ENCODE measurements at places on chromosomes 6 and 20.
A peak's percentile ranks its signal among the peaks of the same experiment; 100 is the strongest.

DNA sequence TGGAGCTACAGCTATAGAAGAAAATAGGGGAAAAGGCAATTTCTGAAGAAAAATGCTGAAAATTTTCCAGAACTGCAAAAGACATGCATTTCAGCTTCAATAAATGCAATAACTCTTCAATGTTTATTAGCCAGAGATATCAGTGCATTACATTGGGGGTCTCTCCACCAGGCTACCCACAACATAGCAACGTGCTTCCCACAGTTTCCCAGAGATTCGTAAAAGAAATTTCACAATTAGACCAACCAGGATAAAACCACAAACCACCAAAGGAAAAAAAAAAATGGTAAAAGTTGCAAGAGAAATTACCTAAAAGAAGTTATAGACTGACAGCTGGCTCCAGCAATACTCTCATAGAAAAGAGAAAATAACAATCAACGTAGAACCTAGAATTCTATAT, 16.0 kb downstream of the LY86 start:
- no peak for DNase-seq

DNA sequence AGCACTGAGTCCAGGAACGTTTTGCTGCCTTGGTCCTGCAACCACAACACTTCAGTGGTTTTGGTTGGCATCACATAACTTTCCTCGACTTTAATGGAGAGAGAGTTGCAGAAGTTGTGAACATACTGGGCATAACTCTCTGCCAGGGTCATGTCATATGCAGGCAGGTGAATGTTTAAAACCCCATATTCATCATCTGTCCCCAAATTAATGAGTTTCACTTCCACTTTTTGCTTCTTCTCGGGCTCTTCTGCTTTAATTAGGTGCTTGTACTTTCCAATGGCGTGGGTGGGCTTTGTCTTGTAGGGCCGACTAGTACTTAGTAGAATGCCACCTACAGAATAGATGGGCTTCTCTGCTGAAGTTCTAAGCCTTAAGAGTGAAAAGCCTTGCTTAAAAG, 45.2 kb upstream of the TFAP2A start:
- no peak for DNase-seq

GRCh38 chr20:63777614-63778013, 38.0 kb downstream of the SLC2A4RG start:
- no peak for DNase-seq

DNA sequence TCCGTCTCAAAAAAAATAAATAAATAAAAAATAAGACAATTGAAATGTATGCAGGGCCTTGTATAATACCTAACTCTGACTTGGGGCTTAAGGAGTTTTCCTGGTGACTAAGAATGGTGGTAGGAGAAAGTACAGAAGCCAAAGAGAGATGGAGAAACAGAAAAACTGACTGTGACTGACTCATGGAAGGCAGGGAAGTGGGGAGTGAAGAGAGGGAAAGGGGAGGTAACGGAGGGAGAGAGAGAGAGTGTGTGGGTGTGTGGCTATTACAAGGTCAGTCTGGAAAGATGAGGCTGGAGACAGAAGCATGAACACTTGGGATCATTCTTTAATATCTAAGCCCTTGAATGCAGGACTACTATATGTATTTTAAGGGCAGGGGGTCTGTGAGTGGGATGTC, 38.5 kb downstream of the SNRNP48 start:
- DNase-seq = no peak

DNA sequence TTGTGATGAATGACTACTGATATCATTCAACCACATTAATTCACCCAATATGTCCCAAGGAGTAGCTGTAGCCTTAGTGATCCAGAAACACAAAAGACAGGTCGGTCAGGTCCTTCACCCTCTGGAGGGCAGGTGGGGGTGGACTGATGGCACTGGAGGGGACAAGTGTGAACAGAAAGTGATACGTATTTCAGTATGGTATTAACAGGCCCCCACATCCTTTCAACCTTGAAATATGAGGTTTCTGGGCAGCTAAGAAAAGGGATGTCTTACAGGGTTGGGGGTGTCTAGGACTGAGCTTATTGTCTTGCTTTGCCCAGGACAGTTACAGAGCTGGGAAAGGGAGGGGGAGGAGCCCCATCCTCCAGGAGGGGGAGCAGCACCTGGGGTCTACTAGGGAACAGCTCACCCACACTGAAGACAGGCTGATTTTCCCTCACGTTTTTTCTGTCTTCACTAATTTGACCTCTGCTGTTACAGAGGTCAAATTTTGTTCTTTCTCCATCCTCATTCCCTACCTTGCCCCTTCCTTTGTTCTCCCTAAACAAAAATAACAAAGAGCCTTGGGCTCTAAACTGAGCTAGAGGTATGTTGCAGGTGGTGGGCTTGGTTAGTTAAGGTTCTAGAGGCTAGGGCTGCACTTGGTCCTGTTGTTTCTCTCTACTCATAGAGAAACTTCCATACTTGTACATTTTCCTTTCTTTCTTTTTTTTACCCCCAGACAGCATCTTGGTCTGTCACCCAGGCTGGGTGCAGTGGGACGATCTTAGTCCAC, 38.0 kb upstream of the EEF1A1 start:
- no peak for DNase-seq

DNA sequence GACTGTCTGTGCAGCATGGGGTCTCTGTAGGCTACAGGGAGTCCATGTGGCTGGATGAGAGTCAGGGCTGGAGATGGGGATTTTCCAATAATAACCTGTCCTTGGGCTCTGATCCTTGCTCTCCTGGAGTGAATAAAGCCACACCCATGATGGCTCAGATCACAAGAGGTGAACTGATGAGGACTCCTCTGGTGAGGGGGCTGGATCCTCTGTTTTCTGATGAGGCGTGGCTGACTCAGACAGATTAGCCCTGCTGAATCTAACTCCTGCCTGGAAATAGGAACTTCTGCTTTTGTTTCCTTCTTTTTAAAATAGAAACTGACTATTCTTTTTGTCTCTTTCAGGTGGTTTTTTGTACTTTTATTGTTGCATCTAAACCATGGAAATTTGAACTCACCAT, 27.0 kb downstream of the CST9L start:
- DNase-seq = no peak

DNA sequence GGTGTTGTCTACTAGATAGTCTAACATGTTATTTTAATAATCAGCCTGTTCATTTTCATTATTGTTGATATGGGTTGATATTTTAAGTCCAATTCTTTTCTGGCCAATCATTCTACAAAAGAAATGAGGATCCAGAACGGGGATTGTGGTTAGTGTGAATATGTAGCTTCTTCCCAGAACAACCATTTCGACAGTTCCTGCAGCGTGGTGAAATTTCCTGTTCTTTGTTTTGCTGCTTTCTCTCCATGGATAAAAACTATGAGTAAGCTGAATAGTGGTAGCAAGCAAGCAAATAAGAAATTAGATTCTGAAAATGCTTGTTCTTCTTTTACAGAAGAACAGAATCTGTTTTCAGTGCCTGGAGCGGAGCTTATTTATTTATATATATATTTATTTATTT, 65.5 kb upstream of the F13A1 start:
- DNase-seq = no peak

GRCh38 chr6:169070506-169071176, 183.0 kb downstream of the THBS2 start:
- DNase-seq = peak; percentile 95

DNA sequence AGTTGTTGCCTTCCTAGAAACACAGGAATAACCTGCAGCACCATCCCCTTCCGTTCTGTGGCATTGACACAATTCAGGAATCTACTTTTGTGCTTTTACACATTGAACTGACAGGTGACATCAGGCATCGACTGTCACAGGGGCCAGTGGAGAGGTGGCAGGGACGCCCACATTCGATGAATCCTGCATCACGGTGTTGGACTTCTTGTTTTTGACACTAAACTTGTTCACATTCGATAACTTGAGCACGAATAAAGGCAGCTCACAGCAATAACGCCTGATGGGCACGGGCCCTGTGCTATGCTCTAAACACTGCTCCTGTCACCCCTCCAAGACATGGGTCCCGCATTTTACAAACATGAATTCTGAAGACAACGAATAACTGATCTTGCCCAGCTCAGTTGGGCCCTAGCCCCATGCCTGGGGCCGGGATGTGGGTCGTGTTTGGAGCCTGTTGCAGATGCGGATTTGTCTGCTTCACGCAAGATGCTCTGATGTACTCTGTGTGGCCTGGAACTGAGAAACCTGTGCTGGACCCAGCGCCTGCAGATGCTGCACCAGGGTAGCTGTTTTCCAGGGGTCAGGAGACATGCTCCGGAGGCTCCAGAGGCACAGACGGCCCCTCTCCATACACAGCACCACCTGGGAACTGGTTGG, 75.7 kb downstream of the TTLL2 start:
- no peak for DNase-seq

GRCh38 chr6:73657201-73657600, 3.4 kb upstream of the SLC17A5 start:
- DNase-seq = no peak

DNA sequence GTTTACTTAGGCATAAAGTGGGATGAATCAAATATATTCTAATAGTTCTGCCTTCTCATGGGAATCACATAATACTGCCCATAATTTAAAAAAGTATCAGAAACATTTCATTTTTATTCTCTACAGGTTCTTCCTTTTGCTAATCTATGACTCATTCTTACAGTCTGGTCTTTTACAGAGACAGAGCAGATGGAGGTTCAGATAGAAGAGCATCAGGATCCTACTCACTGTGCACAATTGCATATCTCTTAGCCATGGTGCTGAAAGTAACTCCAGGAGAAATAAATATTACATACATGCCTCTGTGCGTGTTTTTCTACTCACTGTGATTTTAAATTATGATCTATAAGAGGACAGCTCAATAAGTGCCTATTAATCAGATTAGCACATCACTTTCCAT, 16.3 kb upstream of the OR2B6 start:
- no peak for DNase-seq

- no peak for DNase-seq
Measured at GRCh38 chr6:101257163-101257562, 136.3 kb upstream of the GRIK2 start.

DNA sequence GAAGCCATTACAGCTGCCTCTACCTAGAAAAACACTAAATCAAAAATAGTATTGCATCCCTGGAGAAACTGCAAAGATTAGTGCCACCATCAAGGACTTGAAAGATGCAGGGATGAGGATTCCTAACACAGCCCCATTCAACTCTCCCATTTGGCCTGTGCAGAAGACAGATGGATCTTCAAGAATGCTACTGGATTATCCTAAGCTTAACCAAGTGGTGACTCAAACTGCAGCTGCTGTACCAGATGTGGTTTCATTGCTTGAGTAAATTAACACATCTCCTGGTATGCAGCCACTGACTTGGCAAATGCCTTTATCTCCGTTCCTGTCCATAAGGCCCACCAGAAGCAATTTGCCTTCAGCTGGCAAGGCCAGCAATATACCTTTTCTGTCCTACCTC, 117.4 kb downstream of the TBC1D32 start:
- DNase-seq = no peak

DNA sequence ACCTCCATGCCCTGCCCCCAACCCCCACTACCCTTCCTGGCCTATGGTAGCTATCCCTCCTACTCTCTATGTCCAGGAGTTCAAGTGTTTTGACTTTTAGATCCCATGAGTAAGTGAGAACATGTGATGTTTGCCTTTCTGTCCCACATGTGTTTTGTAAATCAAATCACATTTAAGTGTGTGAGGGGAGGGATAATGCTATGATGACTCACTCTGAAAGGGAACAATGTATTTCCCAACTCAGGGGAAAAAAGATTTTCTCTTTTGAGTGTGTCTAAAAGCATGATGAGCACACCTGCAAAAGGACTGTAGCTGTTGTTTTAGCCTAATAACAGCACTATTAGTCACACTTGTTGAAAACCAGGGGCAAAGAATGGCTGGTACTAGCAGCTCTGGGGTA, 193.7 kb downstream of the GJA10 start:
- DNase-seq = peak; percentile 36

DNA sequence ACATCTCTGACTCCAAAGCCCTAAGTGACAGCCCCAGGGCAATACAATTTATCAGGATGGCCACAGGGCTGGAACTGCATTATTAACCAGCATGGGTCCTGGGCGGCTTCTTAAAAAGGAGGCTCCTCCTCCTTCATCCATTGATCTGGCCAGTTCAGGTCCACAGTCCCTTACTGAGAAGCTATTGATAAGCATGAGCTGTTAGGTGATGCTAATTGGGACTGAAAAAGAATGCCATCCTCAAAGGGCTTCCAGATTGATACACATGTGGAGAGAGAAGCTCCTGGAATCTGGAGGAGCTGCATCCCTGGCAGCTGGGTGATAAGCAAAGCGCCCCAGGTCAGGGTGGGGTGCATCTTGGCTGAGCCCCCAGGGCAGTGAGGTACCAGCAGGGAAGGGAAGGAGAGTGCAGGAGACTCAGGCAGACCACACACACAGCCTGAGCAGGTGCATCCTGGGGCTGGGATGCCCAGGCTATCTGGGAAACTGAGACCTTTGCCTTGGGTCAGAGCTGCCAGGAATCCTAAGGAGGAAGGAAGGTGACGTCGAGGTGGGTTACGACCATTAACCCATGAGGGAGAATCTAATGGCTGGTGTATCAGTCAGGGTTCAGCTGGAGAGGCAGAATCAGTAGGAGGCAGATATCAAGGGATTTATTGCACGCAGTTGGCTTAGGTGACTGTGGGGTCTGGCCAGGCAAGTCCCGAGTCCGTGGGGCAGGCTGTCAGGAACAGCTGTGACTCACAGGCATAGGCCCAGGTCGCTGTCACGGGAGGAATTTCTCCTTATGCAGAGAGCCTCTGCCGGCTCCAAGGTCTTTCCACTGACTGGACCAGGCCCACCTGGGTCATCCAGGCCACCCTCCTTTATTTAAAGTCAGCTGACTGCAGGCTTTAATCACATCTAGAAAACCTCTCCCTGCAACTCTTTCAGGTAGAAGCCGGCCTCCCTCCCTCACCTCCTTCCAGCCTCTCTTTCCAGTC, 261.2 kb downstream of the BMP7 start:
- DNase-seq = peak; percentile 43

DNA sequence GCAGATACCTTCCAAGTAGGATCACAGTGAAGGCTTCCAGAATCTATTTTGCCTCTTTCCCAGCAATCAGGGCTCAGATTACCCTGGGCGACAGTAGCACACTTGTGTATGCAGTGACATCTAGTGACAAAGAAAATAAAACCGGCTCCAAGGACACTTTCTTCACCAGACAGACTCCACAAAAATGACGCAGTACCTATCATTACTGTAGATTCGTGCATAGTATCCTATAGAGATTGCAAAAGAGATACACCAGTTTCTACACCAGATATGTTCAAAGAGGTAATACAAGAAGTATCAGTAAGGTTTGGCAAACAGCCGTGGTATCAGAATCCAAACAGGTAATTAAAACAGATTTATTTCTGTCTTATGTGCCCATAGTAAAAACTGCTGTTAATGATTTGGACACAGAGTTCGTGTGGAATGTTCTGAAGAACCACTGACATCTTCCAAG, 600.4 kb upstream of the JAG1 start:
- peak; percentile 31 for DNase-seq

DNA sequence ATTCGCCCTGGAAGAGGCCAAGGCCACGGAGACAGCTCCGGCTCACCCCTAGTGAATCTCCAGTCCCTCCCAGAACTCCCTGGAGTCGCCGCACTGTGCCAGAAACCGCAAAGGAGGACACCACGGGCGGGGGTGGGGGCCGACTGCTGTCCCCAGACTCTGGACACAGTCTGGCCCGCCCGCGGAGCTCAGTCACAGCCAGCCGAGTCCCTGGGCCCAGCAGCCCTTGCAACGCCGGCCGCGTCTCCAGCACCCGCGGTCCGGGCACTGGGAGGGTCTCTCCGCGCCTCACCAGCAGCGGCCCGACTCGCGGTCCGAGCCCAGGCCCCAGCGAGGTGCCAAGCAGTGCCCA, 518 bp downstream of the PEX6 start:
- DNase-seq = no peak

GRCh38 chr6:56806368-56806767, 148.5 kb upstream of the BEND6 start:
- DNase-seq = no peak

- peak; percentile 81 for DNase-seq
Measured at GRCh38 chr20:36543184-36544133, 2.1 kb downstream of the MYL9 start.
